ENCODE measurements at places on chromosomes 5 and 9. TPM values are rescaled to one million over a fixed set of nuclear protein-coding genes. Genes with fewer than 3 reads are reported as not detected.
A peak's percentile ranks its signal among the peaks of the same experiment; 100 is the strongest.

DNA sequence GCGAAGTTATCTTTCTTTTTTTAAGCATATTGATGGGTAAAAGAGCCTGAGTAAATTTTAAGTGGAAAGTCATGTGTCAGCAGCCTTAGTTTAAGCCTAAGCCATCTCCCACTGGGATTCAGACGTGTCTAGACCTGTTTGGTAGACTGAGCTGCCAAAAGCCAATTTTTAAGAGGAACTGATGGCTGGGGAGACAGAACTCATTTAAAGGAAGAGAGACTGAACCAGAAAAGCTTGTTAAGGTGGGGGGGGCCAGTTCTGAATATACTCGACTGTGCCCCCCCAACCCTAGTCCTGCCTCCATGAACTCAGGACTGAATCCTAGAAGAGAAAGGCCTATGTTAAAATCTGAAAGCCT, 58.3 kb upstream of the PLPP1 start:
- DNase-seq, result no peak

NDUFA8 gene
- 311 TPM for total RNA-seq

DNA sequence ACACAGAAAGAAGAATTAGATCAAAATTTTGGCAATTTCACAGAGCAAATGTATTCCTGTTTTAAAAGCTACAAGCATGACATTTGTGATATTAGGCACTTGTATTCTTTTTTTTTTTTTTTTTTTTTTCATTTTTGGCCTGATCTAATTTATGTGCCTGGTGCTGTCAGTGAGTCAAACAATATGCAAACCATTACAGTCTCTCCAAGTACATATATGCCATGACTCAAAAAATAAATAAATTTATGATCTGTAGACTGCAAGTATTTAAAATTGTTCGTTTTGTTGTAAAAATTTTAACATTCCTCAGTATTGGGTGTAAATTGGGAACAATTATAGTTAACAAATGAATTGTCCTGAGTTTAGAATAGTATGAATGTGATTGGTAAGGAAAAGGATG, 51.4 kb downstream of the CDH9 start:
- DNase-seq, result no peak

GRCh38 chr9:6880626-6881025, 122.9 kb downstream of the KDM4C start:
- DNase-seq, result no peak

ZFAND5 gene
- 183 TPM for total RNA-seq

- DNase-seq, result no peak
These were observed 69.0 kb upstream of the FST start for GRCh38 chr5:53411388-53411787.

DNA sequence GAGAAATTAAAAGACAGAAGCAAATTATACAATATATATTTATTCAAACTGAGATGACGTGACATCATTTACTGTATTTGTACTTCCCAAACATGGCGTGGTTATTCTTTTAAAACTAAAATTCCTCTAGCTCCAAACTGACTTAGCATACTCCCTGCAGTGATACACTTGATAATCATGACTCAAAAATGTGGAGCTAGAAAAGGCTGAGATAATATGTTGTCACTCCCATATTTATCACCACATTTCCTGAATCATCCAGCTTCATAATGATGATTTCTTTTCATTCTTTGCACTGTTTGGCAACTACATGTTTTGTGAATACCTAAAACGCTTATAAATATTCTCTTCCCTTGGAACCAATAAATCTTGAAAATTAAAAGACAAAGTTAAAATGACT, 341.0 kb downstream of the EBF1 start:
- DNase-seq, result no peak

DNA sequence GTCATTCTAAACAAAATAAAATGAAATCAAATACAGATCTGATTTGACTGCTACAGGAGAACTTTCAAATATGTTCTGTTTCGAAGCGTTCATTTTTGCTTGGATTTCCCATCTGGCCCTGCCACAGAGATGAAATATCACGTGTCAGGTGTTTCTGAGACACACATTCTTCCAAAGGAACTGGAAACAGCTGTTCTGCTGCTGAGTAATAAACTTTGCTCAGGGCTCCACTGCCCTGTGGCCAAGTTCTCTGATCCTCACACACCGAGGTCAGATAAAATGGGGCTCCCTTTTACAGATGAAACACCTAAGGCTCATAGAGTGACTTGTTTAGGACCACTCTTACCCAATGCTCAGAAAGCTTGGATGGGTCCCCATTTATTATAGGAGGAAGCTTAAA, 42.5 kb downstream of the FRMPD1 start:
- DNase-seq, result no peak

DNA sequence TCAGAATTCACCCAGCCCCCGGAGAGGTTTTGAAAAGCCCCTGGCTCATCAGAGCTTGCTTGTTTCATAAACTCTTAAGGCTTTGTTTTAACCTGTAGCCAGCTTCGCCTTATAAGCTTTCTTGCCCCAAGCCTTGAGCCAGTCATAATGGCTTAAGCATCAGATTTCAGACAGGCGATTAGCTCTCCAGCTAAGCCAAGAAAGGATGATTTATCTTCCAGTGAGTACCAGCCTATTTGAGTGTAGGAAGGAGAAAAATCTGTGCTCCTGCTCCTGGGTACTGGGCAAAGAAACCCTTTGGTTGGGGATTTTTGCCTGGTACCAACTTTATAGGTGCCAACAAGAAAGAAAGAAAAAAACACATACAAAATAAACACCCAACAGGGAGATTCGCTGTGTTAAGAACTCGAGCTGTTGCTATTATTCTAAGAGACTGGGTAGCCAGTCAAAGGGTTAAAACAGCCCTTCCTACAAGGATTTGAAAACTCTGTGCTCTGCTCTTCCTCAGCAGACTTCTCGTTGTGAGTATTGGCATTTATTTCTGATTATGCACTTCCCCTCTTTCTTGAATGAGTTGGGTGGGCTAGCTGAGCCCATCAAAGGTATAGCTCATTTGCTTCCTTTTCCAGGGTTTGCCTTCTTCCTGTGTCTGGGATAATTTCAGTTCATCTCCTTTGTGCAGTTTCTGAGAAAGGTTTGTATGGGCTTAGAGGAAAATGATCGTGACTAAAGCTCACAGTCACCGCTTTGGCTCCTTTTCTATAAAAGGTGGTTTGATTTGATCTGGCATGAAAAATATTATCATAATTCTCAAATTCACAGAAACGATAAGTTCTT, 157.2 kb upstream of the DMRT1 start:
- DNase-seq, result no peak

- no peak for DNase-seq
These were observed 204.1 kb downstream of the CDH12 start for GRCh38 chr5:22649074-22649473.

- no peak for DNase-seq
These were observed 57.9 kb downstream of the ABHD17B start for GRCh38 chr9:71853084-71853483.

- no peak for DNase-seq
These were observed 98.6 kb downstream of the AMBP start for GRCh38 chr9:113979343-113980127.

DNA sequence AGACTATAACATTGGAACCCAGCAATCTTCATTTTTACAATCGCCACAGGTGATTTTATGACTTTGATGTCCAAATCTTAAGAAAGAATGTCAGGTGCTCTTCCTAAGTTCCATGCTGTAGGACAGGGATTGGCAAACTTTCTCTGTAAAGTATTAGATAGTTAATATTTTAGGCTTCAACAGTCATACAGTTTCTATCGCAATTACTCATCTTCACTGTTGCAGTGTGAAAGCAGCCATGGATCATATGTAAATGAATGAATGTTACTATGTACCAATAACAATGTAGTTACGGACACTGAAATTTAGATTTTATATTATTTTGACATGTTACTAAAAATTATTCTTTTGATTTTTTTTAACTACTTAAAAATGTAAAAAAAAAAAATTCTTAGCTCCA, 169.7 kb downstream of the DTWD2 start:
- DNase-seq, result no peak

DNA sequence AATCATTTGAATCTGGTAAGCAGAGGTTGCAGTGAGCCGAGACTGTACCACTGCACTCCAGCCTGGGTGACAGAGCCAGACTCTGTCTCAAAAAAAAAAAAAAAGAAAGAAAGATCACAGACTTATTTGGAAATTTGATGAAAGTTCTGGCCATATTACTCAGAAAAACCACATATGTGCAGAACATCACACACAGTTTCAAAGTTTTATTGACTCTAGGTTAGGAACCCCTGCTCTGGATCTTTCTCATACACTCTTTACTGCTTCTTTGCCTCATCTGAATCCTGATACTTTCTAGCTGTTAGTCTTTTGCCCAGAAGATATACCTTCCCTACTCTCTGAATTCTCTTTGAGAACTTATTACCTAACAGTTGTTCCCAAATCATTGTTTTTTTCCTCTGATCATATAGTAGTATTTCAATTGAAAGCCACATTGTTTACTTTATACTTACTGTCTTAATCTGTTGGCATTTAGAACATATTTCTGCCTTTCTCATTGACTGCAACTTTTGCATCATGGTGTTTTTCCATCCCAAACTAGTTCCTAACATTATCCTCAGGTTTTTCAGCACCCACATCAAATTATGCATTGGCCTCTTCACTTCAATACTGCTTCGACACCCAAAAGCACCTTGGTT, 68.7 kb downstream of the LNPEP start:
- no peak for DNase-seq

ADAMTSL1 gene
- total RNA-seq, result 1.7 TPM

DNA sequence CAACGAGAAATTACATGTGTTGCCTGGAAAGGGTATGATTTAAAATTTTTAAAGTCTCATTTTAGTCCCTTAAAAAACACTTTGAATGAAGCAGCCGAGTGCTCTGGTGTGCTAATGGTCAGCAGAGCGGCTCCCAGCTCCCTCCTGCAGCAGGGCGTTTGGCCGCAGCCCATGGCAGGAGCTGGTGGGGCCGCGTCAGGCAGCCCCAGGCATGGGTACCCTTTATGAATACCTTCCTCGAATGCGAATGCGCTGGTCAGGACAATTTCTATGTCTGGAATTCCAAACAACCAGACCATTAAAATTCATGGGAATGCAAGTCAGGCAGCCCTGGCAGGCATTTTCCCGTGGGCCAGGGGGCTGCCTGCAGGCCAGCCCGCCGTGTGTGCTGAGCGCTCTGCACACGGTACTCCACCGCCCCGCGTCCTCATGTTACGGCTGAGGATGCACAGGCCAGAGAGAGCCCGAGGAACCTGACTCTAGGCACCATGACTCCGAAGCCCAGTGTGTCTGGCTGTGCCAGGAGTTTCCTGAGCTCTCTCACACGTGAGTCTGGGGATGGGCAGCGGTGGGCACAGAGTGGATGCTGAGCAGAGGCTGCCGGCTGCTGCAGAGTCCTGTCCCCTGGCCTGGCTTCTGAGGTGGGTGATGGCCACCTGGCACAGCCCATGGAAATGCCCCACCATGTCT, 123.7 kb downstream of the WNK2 start:
- no peak for DNase-seq

DNA sequence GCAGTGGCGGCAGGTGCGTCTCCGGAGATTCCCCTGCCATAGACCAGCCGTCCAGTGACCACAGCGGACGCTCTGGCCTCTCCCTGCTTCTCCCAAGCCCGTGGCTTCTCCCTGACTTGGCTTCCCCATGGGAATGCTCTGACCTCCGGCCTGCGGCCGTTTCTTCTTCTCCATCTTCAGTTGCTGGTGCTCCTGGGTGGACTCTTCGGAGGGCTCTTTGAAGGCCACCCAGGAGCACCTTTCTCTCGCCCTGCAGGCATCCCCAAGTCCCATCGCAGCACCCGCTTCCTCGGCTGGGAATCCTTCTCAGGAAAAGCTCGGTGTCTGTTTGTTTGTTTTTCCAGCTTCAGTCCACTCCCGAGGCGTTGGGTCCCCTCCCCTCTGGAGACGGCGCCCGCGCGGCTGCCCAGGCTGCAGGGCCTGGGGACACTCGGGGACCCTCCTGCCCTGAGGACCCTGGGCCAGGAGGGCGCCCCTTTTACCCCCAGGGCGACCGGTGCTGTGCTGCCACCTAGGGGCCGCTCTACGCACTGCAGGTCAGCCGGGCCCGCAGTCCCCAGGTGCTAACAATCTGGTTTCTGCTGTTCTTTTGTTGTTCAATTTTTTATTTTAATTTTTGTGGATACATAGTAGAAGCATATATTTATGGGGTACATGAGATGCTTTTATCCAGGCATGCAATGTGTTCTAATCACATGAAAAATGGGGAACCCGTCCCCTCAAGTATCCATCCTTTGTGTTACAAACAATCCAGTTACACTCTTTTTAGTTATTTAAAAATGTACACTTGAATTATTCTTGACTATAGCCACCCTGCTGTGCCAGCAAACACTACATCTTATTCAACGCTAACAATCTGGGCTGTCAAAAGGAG, 197.9 kb upstream of the ADAMTS16 start:
- DNase-seq, result no peak

MELK gene
- 0.27 TPM for total RNA-seq

- peak; percentile 43 for DNase-seq
These were observed 169.0 kb upstream of the PANK3 start for GRCh38 chr5:168747987-168748777.

GRCh38 chr5:120108586-120109248, 355.4 kb upstream of the PRR16 start:
- DNase-seq, result no peak

SAXO1 gene
- 0.03 TPM for total RNA-seq

- no peak for DNase-seq
These were observed 32.3 kb upstream of the WDR38 start for GRCh38 chr9:124820698-124821623.

GRCh38 chr9:77632652-77633051, 15.5 kb downstream of the GNA14 start:
- DNase-seq, result no peak

NDOR1 gene
- total RNA-seq, result 6.5 TPM

DNA sequence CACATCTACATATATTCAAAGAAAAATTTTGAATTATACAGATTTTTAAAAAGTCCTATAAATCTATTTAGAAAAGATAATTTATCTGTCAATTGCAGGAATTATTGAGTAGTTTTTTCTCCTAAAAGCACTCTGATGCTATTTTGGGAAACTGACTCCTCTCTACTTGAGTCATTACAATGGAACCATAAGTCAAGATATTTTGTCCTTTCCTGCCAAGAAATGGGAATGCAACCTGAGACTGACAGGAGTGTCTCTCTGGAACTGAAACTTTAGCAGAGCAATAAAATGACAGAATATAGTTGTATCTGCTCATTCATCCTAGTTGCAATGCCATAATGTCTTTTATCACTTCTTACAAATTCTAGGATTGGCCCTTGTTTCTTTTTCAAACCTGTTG, 48.6 kb downstream of the CARTPT start:
- DNase-seq, result no peak

FAXDC2 gene
- 23.5 TPM for total RNA-seq

GRCh38 chr9:136171009-136171800, 33.7 kb downstream of the LHX3 start:
- no peak for DNase-seq

PROB1 gene
- 46.3 TPM for total RNA-seq

- DNase-seq, result no peak
These were observed 793 bp upstream of the PKD2L2 start for GRCh38 chr5:137888466-137888862.
